ENCODE measurements at places on chromosomes 5 and 9.

DNA sequence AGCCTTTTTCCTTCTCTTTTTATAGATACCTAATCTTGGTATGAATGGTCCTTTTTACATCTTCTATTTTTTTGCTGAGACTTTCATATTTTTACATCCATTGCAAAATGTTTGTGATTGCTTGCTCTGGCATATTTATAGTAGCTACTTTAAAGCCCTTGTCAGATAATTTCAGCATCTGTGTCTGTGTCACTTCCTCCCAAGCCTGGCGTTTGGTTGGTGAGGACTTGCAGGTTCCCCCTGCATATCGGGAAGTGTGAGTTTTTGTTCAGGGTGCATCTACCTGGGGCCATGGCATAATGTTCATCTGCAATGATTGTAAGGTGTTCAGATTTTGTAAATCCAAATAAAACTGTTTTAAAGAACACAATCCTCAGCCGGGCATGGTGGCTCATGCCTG, 8.9 kb downstream of the FBXW5 start:
- DNase-seq, result no peak

GRCh38 chr9:19521205-19521604, 112.4 kb downstream of the ACER2 start:
- no peak for DNase-seq

DNA sequence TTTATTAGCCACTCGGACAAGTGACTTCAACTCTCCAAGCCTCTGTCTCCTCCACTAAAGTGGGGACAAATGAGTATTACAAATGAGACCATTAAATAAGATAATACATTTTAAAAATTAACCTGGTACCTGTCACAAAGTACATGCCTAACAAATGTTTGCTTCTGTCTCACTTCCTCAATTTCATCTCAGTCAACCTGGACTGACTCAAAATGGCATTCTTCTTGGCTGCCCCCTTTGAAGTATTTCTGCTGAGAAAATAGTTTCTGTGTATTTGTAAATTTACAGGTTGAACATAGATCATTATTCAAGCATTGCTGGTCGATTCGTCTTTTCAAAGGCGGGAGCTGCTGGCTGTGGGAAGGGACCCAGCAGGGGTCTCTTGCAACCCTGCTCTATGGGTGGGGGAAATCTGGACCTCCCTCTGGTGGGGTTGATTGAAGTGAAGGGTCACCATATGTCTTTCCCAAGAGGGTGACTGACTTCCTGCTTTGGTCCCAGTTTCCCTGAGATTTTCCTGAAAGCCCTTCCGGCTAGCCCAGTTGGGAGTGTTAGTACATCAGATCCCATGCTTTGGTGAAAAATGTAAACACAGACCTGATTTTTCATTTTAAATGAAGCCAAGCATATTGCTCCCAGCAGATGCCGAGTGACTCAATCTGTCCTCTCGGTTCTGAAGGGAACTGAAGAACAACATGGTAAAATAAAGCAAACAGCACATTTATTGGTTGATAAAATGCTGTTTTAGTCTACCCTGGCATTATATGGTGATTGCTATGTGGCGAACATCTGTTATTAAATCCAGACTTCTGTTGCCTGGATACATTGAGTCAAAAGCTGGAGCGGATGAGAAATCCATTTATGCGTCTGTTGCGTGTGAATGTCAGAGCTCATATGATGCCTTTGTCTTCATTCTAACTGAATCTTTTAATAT, 73.0 kb downstream of the KCNIP1 start:
- DNase-seq, result no peak

DNA sequence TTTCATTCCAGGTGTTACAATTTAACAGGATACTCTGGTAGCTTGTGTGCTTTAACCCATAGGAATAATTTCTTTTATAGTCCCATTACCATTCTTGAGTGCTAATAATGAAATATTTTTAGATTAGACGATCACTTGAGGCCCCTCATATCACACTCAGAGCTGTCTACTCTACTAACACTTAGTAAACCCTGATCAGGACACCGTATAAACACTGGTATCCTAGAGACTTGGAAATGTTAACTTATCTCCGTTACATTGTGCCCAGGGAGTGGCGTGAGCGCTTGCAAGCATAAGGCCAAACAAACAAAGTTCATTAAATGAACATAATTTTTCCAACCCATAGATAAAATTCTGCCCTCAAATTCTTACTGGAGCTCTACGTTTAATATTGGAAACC, 42.2 kb upstream of the RFX3 start:
- no peak for DNase-seq

GRCh38 chr9:114178756-114179450, 23.6 kb downstream of the COL27A1 start:
- peak; percentile 56 for DNase-seq

GRCh38 chr5:74275171-74275992, 365.1 kb downstream of the ENC1 start:
- DNase-seq, result peak; percentile 94

DNA sequence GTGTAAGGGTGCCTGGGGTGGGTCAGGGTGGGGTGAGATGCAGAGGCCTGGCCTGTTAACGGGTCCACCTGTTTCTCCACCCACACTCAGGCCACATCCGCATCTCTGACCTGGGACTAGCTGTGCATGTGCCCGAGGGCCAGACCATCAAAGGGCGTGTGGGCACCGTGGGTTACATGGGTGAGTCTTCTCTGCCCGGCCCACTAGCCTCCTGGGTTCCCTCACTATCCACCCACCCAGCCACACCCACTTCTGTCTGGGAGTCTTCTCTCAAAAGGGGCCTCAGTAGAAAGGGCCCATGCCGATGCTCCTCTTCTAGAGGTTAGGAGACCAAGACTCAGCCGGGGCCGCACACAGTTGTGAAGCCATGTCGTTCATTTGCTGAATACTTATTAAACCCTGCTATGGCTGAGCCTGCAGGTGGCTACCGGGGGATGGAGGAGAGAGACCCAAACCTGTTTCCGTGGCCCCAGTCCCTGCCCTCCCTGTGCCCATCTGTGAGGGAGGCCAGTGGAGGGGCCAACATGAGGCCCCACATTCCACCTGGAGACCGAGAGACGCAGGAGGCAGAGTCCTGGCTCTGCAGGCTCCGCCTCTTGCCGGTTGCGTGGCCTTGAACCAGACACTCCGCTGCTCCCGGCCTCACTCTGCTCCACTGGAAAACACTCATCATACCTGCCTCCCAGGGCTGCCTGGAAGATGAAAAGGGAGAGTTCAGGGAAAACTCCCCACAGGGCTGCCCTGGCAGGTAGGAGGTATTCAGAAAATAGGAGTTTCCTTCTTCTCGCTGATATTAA, 8.7 kb downstream of the GRK6 start:
- no peak for DNase-seq

GRCh38 chr9:127809002-127809539, 6.4 kb downstream of the FPGS start:
- DNase-seq, result no peak

DNA sequence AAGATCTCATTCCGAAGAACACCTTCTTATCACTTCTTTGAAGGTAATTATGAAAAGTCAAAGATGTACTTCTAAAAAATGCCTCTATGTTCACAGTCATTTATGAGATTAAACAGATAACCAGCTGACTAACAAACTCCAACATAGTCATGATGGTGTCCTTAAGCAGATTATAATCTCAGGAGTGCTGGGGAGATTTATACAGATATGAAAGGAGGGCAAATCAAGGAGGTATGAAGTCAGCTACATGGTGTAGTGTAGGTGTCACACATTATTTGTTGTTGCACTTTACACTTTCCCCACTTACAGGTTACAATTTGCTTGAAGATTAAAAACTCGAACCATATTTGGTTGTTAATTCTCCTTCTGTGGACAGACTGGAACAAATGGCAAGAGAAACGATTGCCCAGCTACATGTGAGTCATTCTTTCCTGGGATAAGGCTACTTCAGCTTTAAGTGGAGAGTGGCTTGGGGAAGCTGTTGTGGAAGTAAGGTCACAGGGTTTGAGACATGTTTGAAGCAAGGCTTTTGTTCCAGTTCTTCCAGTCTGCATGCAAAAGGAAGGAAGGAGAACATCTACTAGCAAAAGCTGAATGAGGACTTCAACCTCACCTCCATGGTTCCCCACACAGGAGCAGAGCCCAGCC, 320.1 kb downstream of the ADGRV1 start:
- DNase-seq, result peak; percentile 6

DNA sequence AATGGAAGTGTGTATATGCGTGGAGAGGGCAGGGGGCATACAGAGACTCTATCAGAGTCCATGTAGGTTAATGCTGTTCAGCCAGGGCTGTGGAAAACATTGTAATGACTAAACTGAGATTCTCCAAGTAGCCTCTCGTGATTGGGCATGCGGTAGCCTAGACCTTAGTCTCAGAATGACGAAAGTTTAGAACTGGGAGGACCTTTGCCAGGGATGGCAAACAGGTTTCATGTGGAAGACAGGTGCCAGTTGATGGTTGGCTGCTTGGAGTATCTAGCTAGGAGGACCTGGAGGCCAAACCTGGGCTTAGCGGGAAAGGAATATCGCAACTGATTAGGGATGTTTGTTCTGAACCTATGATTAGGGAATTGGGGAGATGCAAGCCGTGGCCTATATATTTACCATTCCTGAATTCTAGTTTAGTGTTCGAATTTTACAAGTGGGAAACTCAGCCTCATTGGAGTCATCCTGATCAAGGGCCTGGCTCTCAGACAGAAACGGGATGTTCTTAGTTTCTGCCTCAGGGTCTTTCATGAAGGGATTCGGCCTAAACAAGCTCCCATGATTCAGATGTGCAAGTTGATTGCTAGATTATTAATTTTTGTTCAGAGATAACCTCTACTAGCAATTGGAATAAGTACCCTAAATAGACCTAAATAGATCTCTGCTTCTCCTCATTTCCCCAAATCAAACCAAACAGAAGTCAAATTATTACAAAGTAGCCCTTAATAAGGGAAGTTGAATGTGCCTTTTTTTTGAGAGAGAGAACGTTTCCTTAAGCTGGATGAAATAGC, 26.8 kb upstream of the TJP2 start:
- no peak for DNase-seq

DNA sequence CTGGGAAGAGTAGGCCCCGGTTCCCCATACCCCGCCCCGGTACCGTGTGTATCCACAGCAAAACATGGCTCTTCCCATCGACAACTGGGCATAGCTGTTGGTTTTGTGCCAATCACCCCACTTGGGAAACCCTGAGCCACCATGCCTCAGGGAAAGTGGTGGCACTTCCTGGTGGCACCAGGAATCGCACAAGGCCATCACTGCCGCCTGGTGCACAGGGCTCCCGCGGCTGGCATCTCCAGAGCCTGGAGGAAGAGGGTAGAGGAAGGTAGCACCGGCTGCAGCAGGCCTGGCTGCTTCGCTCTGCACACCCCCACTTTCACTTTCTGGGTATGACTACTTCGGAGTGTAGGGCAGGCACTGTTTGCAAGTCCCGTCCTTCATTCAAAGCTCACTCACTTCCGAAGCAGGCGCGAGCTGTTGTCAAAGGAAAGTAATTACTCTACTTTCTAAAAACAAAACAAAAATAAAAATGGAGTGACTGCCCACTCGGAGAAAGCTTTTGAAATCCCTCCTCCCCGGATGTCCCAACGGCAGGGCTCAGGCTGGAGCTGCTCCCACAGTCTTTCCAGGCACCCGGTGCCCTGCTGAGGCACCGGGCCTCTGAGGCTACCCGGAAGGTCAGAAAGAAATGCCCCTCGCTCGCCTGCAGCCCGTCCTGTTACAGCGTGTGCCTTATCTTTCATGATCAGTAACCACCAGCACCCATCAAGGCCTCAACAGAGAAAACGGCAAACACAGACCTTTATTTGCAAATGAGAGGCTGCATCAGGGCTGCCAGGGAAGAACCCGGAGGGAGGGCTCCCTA, 2.0 kb downstream of the BRD3 start:
- peak; percentile 73 for DNase-seq

- DNase-seq, result peak; percentile 92
These were observed 37.2 kb downstream of the FAM240B start for GRCh38 chr9:38682713-38683112.

GRCh38 chr9:89038382-89039103, 47.3 kb downstream of the S1PR3 start:
- peak; percentile 91 for DNase-seq

- no peak for DNase-seq
These were observed 274.4 kb downstream of the MAN2A1 start for GRCh38 chr5:109964136-109964535.

DNA sequence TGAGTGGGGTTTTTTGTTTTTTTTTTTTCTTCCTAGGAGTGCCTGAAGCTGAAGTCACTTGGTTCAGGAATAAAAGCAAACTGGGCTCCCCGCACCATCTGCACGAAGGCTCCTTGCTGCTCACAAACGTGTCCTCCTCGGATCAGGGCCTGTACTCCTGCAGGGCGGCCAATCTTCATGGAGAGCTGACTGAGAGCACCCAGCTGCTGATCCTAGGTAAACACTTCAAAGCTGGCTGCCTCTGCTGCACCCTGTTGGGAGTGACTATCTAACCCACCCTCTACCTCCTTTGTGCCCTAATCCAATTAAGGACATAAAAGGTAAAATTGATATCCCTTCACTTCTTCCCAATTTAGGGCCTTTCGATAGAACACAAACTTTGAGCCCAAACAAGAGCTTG, 206.8 kb downstream of the SAXO1 start:
- DNase-seq, result no peak

DNA sequence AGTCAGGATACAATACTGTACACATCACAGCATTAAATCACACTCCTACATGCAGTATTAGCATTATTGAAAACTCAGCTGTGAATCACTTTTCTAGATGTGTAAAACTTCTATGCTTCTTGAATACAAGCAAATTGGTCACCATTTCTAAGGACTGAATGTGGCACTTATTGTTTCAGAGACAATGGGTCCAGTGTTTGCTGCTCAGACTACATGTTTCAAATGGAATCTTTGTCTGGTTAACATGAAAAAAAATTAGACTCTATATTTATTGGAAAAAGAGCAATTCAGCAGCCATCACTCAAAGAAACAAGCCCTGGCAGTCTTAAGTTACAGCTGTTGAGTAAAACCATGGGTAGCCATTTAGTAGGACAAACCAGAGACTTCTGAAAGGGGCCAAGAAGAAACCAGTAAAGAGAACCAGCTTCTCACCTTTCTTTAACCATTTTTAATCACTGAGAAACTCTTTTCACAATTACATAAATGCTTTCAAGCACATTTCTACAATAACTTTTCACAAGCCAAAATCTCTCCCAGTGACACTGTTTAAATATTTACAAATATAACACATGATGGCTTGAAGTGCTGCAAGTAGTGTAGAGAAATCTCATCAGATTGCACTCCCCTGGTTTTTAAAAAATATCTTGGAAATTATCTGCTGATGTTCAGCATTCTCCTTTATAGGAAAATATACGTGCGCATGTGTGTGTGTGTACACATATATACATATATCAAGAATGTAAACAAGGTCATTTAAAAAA, 35.2 kb downstream of the OR2K2 start:
- no peak for DNase-seq

Measured in EH (cell line).